ENCODE measurements at places on chromosomes 1 and 21.

DNA sequence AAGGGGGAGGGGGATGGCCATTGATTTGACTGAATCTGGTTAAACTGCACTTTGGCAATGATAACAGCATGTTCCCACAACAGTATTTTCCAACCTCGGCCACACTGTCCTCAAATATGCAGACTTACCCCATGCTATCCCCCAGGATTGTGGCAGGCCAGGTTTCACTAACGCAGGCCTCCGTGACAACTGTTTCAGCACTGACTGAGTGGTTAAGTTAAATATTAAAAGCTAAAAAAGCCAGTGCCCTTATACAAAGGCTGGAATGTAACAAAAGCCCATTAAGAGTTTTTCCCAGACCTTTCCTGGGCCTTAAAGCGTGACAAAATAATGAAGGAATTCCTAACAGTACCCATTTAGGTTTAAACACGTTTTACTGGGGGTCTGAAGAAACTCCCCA, 202.9 kb downstream of the USP25 start:
- DNase-seq, result no peak

- no peak for DNase-seq
Observed at GRCh38 chr1:178727014-178727895, 2.2 kb downstream of the RALGPS2 start.

DNA sequence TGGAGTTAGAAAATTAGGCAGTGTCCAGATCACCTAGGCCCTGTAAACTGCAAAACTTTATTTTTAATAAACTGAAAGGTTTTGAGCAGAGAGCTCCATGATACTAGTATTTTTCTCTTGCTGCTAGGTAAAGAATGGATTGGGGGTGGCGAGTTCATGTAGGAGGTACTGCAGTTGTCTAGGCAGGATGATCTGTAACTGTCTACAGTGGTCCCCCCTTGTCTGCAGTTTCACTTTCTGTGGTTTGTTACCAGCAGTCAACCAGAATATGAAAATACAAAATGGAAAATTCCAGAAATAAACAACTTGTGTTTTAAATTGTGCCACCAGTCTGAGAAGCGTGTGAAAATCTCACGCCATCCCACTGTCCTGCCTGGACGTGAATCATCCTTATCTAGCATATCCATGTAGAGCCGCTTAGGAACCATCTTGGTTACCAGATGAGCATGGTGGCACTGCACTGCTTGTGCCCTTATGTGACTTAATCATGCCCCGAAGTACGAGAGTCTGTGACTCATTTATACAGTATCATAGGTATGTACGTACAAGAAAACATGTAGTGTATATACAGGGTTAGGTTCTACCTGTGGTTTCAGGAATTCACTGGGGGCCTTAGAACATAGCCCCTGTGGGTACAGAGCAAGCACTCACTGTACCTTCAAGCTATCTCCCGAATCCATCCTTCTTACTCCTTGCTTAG, 94.2 kb downstream of the AHCTF1 start:
- DNase-seq, result no peak

- DNase-seq, result no peak
Observed at GRCh38 chr1:241707442-241707841, 55.4 kb downstream of the WDR64 start.

DNA sequence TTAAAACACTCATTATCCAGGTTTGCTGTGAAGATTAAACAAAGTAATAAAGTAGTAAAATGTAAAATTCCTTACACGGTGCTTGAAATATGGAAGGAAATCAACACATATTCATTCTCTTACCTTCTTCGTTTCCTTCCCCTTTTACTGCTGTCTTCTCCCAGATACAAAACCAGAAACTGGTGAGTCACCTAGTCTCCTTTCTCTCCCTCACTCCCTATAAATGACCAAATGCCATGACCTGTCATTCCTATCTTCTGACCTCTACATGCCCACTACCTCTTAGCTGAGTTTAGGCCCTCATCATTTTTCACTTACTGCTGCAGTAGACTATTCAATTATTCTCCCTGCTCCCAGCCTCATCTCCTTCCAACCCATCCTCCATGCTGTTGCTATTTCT, 4.3 kb upstream of the NR1I3 start:
- no peak for DNase-seq

DNA sequence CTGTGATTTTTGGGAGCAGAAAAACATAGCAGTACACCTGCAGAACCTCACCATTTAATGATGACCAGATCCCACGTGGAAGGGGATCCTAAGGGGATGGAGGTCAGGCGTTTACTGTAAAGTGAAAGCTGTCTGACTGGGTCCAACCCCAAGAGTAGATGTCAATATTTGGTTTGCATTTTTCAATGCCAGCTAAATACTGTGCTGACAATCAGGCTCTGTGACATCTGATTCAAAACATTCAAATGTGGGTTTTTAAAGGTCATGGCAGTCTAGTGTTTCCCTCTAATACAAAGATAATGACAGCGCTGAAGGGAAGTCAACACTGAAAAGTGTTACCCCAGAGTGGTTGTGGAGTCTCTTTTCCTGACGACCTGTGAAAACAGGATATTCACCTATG, 68.1 kb downstream of the SPAG17 start:
- no peak for DNase-seq

- peak; percentile 51 for DNase-seq
Observed at GRCh38 chr1:54950369-54951163, 29.9 kb upstream of the TMEM61 start.

DNA sequence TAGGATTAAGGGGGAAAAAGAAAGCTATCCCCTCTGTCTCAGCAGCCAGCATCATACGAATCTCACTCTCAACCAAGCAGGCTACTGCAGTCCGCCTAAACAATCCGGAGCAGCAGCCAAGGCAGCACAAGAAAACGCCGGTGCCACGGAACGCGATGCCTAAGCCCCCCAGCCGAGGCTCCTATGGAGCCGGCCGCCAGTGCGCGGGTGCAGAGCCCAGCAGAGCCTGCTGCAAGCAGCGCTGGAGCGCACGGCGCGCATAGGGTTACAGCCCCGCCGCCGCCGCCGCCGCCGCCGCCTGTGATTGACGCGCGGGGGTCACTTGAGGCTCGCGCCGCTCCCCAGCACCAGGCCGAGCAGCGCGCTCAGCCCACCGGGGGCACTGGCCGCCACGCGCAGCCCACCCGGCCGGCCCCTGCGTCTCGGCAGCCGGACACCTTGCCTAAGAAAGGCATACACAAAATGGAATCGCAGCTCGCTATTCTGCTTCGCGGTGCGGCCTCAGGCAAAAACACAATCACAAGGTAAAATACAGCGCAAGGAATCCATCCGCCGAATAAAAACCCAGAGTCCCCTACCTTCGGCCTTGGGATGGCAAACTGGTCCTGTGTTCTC, 780 bp downstream of the HIVEP3 start:
- no peak for DNase-seq

DNA sequence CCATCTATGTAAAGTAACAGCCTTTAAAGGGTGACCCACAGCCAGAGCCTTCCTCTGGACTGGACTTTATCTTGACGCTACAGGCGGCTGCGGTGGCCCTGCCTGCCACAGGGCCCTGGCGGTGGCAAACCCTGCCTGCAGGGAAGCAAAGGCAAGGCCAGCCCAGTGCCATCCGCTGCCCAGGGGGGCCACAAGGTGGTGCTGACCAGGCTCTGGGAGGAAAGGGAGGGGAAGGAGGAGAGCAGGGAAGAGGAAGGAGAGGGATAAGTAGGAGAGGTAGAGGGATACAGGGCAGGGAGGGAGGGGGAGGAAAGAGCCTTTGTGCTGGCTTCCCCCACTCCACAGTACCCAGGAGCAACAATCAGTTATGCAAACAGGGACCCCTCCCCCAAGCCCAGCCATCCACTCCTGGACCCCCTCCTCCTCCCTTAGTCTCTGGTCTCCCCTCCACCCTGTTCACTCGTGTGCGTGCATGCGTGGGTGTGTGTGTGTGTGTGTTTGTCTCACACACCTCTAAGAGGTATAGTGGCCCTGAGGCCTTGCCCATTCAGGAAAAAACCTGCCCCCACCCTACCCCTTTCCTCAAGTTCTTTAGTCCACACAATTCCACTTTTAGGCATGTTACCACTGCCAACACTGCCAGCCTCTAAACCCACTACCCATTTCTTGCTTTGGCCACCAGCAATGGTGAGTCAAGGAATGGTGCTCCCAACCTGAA, 30.3 kb downstream of the SSBP3 start:
- no peak for DNase-seq

DNA sequence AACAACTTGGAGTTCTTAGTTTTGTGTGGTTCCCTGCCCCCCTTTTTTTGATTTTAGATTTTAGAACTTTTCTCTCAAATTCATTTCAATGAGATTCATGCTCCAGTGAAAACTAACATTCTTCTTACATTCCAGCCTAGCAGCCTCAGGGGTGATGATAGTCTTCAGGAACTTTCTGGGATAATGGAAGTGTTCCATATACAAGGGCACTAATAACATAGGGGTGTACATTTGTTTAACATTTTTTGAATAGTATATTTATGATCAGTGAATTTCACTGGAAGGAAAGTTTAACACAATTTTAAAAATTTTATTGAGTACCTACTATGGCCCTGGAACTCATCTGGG, 61.4 kb upstream of the ZNF648 start:
- DNase-seq, result no peak

Data from non-pigmented ciliary epithelial cell (primary cell).